ENCODE measurements at places on chromosomes 16 and 17. TPM values are rescaled to one million over a fixed set of nuclear protein-coding genes. Genes with fewer than 3 reads are reported as not detected.

The PRKCA gene
- 73.9 TPM for total RNA-seq

The ASGR1 gene
- 0.55 TPM for total RNA-seq

The KRTAP9-3 gene
- total RNA-seq = not detected

The PRSS21 gene
- total RNA-seq = 9.2 TPM

The PTX4 gene
- not detected for total RNA-seq

The HOXB2 gene
- 18.3 TPM for total RNA-seq

The KRTAP4-4 gene
- not detected for total RNA-seq

The ACAP1 gene
- 225 TPM for total RNA-seq

The SYNGR2 gene
- 200 TPM for total RNA-seq

The PLCG2 gene
- 16.2 TPM for total RNA-seq

The CLDN9 gene
- total RNA-seq = not detected

The SDR42E2 gene
- not detected for total RNA-seq

The RFWD3 gene
- 99.5 TPM for total RNA-seq

The DBNDD1 gene
- total RNA-seq = 0.13 TPM

The KCNG4 gene
- total RNA-seq = not detected

The AMDHD2 gene
- 34.1 TPM for total RNA-seq

The CMTM2 gene
- 0.22 TPM for total RNA-seq

The CDK5R1 gene
- 7.0 TPM for total RNA-seq

The CA7 gene
- total RNA-seq = not detected

The ACE gene
- total RNA-seq = 4.7 TPM

The PLLP gene
- total RNA-seq = not detected

The ALDH3A1 gene
- not detected for total RNA-seq

The PRSS8 gene
- not detected for total RNA-seq

The CD300A gene
- total RNA-seq = 3.8 TPM

The AGRP gene
- not detected for total RNA-seq

The KRTAP4-9 gene
- not detected for total RNA-seq

The ENGASE gene
- 38.3 TPM for total RNA-seq

The TBC1D3G gene
- total RNA-seq = not detected

The ODAD4 gene
- total RNA-seq = 0.53 TPM

The PPY gene
- not detected for total RNA-seq

The TMEM238L gene
- total RNA-seq = not detected

The HOXB7 gene
- total RNA-seq = 0.96 TPM

The CCL16 gene
- not detected for total RNA-seq

The GRIN2C gene
- not detected for total RNA-seq

The KRT12 gene
- not detected for total RNA-seq

The NAGS gene
- 0.60 TPM for total RNA-seq

The CSH1 gene
- not detected for total RNA-seq

The TMC7 gene
- not detected for total RNA-seq

The VTN gene
- total RNA-seq = 0.57 TPM

The KANSL1 gene
- total RNA-seq = 70.7 TPM

The CCL2 gene
- total RNA-seq = 5.5 TPM

The NECAB2 gene
- total RNA-seq = not detected

The ITGAD gene
- not detected for total RNA-seq

The SOST gene
- not detected for total RNA-seq

The KRT20 gene
- total RNA-seq = not detected

The CDK3 gene
- 5.0 TPM for total RNA-seq

The TNFSF12 gene
- total RNA-seq = 22.5 TPM

The CIAO2B gene
- 176 TPM for total RNA-seq

The RASD1 gene
- 1.0 TPM for total RNA-seq

The B3GNT9 gene
- 2.4 TPM for total RNA-seq

The OTOP2 gene
- total RNA-seq = not detected

The REXO5 gene
- 7.9 TPM for total RNA-seq

The ATP2C2 gene
- total RNA-seq = not detected

The HSD11B2 gene
- total RNA-seq = 1.1 TPM

The GGA3 gene
- 73.2 TPM for total RNA-seq

The C17orf113 gene
- total RNA-seq = 0.20 TPM

The JPT1 gene
- 200 TPM for total RNA-seq

The ATP2A1 gene
- 1.9 TPM for total RNA-seq

The SCARF1 gene
- 0.71 TPM for total RNA-seq

The CEMP1 gene
- not detected for total RNA-seq

Measured in CD8-positive, alpha-beta memory T cell (primary cell).